Motor neuron (in vitro differentiated cells): ENCODE measurements at places on chromosomes 6 and 20. TPM values are rescaled to one million over a fixed set of nuclear protein-coding genes. Genes with fewer than 3 reads are reported as not detected.

DNA sequence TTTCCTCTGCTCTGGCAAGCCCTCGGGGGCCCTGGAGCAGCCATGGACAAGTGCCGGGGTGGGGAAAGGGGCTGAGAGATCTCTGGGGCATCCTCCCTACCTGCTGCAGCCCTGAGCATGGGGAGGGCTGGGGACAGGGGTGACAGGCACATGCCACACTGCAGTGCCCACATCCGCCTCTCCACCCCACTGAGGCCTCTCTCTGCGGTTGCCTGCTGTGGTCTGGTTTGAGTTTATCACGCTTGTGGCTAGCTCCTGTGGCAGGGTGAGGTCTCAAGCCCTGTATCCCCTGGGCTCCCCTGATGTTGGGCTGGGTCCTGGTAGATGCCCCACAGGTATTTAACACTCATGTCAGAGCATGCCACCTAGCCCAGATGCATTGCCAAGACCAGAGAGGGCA lies 52.9 kb upstream of the MLN start:
- ATAC-seq = no peak

GRCh38 chr6:56749632-56750151 lies 107.0 kb upstream of the DST start:
- ATAC-seq = peak; percentile 38

GRCh38 chr6:636488-636887 lies 20.4 kb downstream of the HUS1B start:
- ATAC-seq = no peak

DNA sequence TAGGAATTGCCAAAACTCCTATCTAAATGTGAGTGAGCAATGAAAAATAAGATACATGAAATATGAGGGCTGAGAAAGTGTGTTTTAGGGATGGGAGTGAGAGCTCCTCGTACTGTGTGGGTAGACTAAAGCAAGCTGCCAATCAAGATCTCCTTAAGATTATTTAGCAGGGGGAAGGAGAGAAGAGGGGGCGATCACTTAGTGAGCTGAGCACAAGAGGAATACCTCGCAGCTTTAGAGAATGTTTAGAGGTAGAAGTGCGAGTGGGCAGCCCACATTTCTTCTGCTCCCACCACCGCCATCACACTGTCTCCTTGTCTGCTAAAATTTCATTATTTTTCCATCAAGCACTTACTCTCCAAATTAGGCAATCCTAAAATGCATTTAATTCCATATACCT lies 312.6 kb downstream of the ALDH8A1 start:
- no peak for ATAC-seq

Gene EPHA7
- total RNA-seq = 18.2 and 19.2 TPM in 2 replicates

Gene PHACTR1
- 24.5 and 25.0 TPM in 2 replicates for total RNA-seq

Gene PTCRA
- total RNA-seq = 0.32 TPM in 1 of 2 replicates, not detected in the other

Gene PRPH2
- total RNA-seq = 0.29 and 0.45 TPM in 2 replicates
